Lung (tissue), 17 donors: ENCODE measurements at places on chromosomes 7 and 10. TPM values are rescaled to one million over a fixed set of nuclear protein-coding genes. Genes with fewer than 3 reads are reported as not detected.

DNA sequence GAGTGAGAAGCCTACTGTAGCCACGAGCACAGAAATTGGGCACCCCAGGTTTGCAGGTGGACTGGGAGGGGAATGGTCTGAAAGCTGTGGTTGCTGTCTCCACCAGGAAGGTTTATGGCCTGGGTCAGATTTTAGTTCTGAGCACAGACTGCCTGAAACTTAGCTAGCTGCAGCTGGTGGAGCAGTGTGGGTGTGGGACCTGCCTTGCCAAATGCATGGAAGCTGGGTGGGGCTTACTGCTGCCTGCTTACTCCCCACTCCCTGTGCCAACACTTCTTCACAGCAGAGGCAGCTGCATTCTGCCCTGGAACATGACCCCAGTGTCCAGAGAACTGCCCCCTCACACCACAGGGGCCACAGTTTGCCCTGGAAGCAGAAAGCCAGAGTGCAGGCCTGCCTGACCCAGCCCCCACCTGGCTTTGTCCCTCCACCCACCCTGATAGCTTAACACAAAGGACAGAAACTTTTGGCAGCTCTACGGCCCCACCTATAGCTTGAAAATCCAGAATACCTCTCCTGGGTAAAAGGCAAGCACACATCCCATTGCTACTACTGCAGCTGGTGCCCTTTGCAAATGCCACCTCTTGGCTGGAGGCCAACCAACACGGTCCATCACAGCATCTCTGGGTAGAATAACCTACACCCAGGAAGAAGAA is 281.6 kb downstream of the AGMO start:
- DNase-seq, result no peak
- H3K4me1 ChIP-seq, result no peaks in the 10 kb centered on the region
- H3K27ac ChIP-seq, result no peak overlapping the region
- no peaks in the 10 kb centered on the region for H3K36me3 ChIP-seq

INHBA gene
- polyA plus RNA-seq, result 1.6 TPM

GRCh38 chr10:4515721-4516120 is 310.3 kb upstream of the AKR1E2 start:
- H3K27me3 ChIP-seq, result no peaks in the 10 kb centered on the region
- H3K4me3 ChIP-seq, result no peak overlapping the region
- no peaks in the 10 kb centered on the region for H3K36me3 ChIP-seq
- H3K4me1 ChIP-seq, result peaks cover 19% of the 10 kb centered on the region
- DNase-seq, result no peak

PNLIPRP3 gene
- polyA plus RNA-seq, result not detected

- H3K27me3 ChIP-seq, result no peaks in the 10 kb centered on the region
- no peaks in the 10 kb centered on the region for H3K36me3 ChIP-seq
- peaks cover 4% of the 10 kb centered on the region for H3K4me1 ChIP-seq
- H3K27ac ChIP-seq, result no peak overlapping the region
- no peak overlapping the region for H3K4me3 ChIP-seq
Observed at GRCh38 chr10:21281765-21282484, 243.6 kb downstream of the SKIDA1 start.

BRAT1 gene
- polyA plus RNA-seq, result 23.2 TPM

DDX50 gene
- polyA plus RNA-seq, result 24.6 TPM

- no peaks in the 10 kb centered on the region for H3K36me3 ChIP-seq
- no peak overlapping the region for H3K4me3 ChIP-seq
- H3K4me1 ChIP-seq, result no peaks in the 10 kb centered on the region
- DNase-seq, result no peak
Observed at GRCh38 chr7:22268884-22269421, 88.0 kb downstream of the RAPGEF5 start.

OR2A25 gene
- not detected for polyA plus RNA-seq

DNA sequence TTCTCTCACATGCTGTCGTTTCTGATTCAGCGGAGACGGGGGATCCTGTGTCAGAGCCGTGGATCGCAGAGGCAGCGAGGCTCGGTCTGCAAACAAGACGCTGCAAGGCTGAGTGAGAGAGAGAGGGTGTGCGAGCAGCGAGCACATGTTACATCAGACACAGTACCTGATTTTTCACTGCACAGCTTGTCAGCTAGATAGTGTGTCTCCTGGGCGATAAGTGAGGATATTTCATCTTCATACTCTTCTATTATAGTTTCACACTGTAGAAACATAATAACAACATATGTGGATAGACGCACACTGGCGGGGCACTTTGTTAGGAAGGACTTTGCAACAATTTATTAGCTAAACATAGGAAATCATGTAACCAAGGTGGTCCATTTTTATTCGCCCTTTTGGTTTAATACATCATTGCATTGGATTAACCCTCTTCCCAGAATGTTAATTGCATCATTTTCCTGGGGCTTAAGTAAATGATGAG is 39.5 kb downstream of the CNPY1 start:
- no peaks in the 10 kb centered on the region for H3K36me3 ChIP-seq
- H3K4me3 ChIP-seq, result no peak overlapping the region
- peaks cover 7% of the 10 kb centered on the region for H3K4me1 ChIP-seq
- H3K27me3 ChIP-seq, result peaks cover 4% of the 10 kb centered on the region
- H3K27ac ChIP-seq, result no peak overlapping the region

GRCh38 chr7:3862774-3863173 is 561.7 kb downstream of the SDK1 start:
- H3K4me1 ChIP-seq, result peaks cover 37% of the 10 kb centered on the region
- DNase-seq, result no peak
- H3K27ac ChIP-seq, result no peak overlapping the region
- no peaks in the 10 kb centered on the region for H3K36me3 ChIP-seq
- H3K4me3 ChIP-seq, result no peak overlapping the region
